Stimulated activated CD4-positive, alpha-beta T cell treated with anti-CD3 and anti-CD28 coated beads, Interleukin-1b, Interleukin-23, amount 100 ng/mL, for 1 hour (primary cell): ENCODE measurements at places on chromosomes 7 and 10.

GRCh38 chr7:1275451-1276381 is 43.0 kb downstream of the UNCX start:
- DNase-seq = no peak

- no peak for DNase-seq
These were observed 254.2 kb downstream of the MAGI2 start for GRCh38 chr7:79199266-79199665.

- DNase-seq = no peak
These were observed 58.6 kb downstream of the PLXDC2 start for GRCh38 chr10:19874791-19875190.

GRCh38 chr10:125134916-125135770 is 25.2 kb downstream of the CTBP2 start:
- no peak for DNase-seq

DNA sequence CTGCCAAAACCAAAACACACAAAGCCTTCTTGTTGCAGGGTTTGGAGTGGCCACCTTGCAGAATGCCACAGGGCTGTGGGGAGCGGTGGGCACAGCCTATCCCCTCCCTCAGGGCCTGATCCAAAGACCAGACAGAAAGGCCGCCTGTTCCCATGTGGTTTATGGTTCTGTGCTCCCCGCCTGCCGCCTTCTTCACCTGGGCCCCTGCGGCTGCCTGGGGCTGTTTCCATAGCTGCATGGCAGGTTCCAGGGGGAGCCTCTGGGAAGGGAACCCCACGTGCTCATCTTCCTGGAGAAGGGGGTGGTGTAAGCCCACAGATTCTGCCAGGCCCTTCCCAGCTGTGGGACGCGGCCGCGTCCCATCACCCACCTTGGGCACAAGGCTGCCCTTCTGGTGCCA is 70.7 kb upstream of the EZH2 start:
- no peak for DNase-seq

DNA sequence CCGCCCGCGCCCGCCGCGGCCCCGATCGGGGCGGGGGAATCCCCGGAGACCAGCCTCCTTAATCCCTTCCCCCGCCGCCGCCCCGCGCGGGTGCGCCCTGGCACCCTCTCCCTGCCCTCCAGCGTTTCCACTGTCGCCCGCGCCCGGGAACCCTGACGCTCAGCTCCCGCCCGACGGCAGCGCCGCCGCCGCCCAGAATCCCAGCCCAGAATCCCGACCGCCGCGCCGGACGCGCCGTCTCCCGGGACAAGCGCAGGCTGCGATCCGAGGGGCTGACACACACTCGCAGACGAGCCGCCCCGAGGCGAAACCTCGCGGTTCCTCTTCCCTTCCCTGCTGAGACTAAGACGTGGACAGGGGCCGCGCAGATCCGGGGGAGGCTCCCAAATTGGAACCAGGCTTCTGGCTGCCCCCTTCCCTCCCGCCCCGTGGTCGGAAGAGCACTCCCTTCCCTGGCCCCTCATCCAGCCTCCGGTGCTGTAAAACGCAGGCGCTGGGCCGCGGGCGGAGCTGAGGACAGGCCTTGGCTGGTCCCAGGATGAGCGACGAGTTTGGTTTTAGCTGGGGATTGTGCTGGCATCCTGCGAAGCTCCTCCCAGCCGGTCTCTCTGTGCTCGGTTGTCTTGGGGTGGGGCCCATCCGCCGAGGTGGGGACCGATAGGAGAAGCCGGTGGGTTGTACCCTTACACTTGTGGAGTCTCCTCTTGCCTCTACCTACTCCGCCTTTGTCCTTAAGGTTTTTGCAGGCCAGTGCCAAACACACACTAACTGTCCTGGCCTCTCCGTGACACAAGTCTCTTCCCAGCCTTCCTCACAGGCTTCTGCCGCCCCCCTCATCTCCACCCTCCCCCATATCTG is 1.1 kb downstream of the MARVELD1 start:
- DNase-seq = no peak

DNA sequence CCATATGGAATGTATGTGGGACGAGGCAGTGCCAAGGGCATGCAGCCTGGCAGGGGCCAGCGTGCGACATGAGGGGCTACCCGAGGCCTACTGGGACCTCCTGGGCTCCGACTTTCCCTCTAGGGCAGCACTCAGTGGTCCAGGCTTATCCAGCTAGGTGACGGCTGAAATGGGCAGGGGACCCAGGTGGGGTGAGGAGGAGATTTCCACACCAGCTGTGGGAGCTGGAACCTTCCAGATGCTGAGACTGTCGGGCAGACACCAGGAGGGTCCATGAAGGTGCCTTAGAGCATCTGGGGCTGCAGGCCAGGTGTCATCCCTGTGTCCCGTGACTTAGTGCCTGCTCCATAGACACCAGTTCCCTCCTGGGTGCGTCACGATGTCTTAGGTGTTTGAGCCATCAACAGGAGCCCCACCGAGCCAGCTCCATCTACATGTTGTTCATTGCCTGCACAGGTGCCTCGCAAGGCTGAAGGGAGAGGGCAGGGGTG is 13.4 kb downstream of the ZNF316 start:
- no peak for DNase-seq

- no peak for DNase-seq
These were observed 174.2 kb downstream of the KIAA1217 start for GRCh38 chr10:24382979-24383663.

DNA sequence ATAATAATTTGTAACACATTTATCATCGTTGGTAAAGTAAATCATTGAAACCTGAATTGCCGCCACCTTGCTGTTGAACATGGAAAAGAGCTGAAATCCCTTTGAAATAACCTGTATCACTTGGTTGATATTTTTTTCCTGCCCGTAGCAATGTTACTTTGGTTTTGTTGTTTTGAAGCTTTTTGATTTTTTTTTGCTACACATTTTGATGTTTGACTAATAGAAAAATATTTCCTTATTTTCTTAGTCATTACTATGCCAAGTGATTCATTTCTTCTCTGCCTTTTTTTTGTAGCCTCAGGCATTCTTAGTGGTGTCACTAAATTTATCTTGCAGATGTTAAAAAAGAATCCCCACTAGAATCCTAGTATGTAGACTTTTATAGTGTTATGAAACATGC is 235.1 kb upstream of the MEOX2 start:
- DNase-seq = no peak

- no peak for DNase-seq
These were observed 37.7 kb downstream of the CFAP58 start for GRCh38 chr10:104391150-104391968.

DNA sequence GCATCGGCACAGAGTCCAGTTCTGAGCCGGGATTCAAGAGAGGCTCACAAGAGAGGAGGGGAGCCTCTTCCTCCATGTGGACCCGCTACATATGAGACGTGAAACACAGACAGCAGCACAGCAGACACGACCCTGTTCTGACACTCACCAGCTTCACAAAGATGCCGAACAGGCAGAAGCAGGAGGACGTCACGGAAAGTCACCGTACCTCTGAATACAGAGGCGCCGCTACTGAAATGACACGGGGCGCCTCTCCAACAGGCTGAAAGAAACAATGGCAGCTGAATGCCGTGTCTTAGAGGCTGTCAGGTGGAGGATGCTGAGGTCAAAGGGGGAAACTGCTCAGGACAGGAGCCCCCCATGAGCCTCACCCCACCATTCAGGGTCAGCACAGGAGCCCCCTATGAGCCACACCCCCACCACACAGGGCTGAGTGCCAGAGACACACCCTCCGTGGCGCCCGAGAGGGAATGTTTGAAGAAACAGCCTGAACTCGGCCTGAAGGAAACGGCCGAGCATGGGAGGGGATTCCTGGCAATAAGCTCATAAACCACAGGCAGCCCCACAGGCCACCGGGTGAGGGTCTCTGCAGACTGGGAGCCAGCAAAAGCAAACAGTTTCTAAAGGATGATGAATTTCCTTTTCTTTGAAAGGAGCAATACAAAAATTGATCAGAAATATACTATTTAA is 510.3 kb downstream of the PTPRN2 start:
- no peak for DNase-seq

DNA sequence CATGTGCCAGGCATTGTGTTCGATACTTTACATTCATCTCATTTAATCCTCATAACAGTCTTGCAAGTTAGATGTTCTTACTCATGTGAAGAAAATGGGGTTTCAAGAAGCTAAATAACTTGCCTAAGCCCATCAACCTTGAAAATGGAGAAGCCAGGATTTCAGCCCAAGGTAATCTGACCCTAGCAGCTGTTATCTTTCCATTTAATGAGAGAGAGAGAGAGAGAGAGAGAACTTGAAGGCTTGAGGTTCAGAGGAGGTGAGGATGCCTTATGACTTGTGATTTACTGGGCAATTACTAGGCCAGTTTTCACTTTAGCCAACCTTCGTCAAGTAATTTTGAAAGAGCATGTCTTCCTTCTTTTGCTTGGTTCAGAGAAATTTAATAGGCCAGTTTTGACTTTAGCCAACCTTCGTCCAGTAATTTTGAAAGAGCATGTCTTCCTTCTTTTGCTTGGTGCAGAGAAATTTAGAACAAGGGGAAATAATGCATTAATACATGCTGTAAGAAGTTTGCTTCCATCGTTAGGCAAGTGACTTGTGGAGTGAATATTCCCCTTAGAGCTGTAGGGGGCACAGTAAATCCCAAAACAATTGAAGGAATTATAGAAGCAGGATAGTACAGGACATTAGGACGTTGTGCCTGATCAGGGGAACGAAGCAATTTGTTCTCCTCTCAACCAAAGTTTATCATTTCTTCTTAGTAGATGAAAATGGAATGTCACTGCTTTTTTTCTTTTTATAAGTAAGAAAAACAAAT is 143.0 kb upstream of the BMPER start:
- DNase-seq = no peak

DNA sequence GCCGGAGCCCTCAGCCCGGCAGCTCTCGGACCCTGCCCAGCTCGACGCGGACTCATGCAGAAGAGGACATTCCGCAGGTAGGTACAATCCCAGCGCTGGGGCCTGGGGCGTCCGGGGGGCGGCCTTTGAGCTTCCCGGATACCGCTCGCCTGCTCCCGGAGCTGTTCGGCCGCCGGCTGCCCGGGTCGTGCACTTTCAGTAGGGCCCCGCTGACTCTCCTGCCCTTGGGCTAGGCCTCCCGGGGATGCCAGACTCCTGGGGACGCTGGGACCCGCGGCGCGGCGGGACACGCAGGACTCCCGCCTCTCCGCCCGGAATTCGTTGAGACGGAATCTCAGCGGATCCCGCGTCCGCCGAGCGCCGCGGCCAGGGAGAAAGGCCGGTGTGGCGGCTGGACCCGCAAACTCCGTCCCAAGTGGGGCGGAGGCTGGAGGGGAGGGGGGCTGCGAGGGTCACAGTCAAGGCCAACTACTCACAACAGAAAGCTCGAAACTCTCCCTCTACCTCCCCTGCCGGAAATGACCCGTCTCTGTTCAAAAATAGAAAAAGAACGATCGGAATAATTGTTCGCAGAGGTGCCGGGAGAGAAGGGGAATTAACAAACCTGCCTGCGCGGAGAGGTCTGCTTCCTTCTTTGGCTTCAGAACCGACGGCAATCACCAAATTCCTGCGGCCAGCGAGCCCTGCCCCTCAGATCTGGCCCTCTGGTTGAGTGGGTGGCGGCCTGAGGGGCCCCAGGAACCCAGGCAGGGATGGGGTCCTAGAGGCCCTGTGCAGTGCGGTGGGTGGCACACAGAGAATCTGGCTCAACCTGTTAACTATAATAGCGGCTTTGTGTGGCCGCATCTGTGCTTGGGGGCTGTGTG is 9.2 kb downstream of the TLX1 start:
- no peak for DNase-seq

GRCh38 chr7:72710983-72711382 is 117.0 kb downstream of the TYW1B start:
- DNase-seq = no peak

- no peak for DNase-seq
These were observed 91.7 kb downstream of the MAD1L1 start for GRCh38 chr7:2141021-2141410.

DNA sequence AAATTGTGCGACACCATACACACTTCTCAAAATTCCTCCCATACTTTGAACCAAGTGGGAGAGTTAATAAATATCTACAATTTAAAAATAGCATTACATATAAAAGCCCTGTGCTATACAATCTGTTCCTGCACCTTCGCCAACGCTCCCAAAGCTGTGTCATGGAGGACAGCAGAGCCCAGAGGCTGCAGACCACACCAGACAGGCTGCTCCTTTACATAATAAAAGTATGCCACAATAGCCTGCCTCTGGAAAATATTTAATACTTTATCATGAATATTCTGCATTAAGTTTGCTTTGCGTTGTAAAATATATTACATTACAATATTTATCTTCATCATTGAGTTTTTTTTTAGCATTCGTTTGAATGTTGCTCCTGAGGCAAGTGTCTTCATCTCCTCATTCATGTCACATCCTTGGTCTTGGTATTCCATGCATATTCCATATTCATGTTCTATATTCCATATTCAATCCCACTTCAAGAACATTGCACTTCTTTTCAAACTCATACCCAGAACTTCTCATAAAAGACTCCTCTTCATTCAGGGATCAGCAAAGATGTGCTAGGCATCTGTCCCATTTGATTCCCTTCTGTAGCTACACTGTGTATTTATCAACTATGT is 663.9 kb downstream of the POM121L12 start:
- no peak for DNase-seq

- DNase-seq = no peak
These were observed 69.9 kb upstream of the LRRC4 start for GRCh38 chr7:128100949-128101713.

DNA sequence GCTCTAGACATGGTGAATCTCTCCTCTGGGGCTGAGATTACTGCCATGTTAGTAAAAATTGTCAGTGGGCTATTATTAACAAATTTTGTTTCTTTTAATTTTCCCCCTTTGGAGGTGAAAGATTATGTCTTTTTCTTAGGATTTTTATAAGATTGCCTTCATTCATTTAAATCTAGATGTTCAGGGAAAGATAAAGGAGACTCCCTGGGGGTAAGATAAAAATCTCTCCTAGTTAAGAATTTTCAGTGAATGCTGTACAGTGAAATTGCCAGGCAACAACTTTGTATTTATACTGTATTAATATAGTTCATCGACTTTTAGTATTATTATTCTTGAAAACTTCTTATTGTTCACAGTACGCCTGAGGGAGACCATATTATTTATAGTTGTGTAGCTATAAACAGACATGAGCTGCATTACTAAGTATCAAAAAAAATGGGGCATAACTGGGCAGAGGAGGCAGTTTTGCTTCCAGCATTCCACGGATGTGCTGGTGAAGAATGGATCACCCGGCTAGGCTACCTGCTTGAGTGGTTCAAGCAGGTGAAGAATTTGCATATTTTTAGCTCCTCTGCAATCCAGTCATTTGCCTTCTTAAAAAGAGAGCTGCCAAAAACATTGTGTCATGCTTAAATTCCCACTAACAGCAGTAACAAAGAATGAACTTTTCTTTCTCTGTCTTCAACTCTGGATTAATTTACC is 552.1 kb downstream of the DNAJB9 start:
- DNase-seq = no peak

DNA sequence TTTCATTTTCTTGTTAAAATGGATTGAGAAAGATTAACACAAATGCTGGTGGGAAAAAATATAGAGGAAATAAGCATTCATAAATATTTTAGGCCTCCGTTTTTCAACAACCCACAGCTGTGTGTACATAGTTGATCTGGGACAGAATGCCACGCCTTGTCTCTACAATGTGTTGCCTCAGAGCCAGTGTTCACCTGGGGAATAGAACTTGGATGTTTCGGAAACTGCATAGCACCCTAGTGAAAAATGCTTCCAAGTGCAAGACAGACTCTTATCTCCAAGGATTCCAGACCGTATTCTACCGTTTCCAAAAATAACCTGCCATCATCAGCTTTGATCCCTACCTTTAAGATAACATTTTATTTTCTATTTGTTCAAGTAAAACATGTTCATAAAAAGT is 260.9 kb downstream of the SDK1 start:
- DNase-seq = no peak

- no peak for DNase-seq
These were observed 20.5 kb upstream of the FZD1 start for GRCh38 chr7:91243591-91244301.
